ENCODE measurements at places on chromosomes 7 and 10.

- DNase-seq: no peak
Measured at GRCh38 chr10:3671386-3671955, 113.5 kb downstream of the KLF6 start.

- no peak for DNase-seq
Measured at GRCh38 chr10:115963848-115964247, 309.2 kb downstream of the GFRA1 start.

- DNase-seq: no peak
Measured at GRCh38 chr7:39621261-39621660, 2.1 kb upstream of the RALA start.

DNA sequence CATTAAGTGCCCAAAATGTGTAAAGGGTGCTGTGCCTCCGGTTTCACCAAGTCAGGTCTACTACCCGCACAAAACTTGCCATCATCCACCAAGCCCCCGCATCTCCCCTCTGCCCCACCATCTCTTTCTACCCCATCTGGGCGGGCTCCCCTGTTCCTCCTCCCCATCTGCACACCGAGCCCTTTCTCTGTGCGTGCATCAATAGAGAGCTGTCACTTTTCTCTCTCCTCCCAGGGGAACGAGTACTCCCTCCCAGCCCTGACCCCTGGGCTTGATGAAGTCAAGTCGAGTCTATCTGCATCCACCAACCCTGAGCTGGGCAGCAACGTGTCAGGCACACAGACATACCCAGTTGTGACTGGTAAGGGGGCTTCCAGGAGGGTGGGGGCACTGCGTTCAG, 63.5 kb downstream of the PAX2 start:
- DNase-seq: peak; percentile 43

DNA sequence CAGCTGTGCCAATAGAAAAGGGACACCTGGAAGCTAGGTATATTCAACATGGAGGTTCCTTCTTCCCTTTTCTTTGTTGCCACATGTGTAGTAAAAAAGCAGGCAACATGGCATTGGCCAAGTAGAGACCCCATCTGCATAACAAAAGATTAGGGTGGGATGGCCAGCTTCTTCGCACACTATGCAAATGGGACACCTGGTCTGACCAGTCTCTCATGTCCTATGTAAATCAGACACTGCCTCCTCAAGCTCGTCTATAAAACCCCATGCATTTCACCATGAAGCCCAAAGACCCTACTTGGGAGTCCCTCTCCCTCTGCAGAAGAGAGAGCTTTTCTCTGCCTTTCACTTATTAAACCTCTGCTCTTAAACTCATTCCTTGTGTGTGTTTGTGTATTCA, 53.9 kb downstream of the MYL10 start:
- DNase-seq: no peak

- no peak for DNase-seq
Measured at GRCh38 chr7:36726806-36727503, 2.7 kb upstream of the AOAH start.

- DNase-seq: no peak
Measured at GRCh38 chr7:50614721-50615518, 49.7 kb upstream of the DDC start.

- DNase-seq: no peak
Measured at GRCh38 chr10:2876032-2876431, 191.3 kb upstream of the PFKP start.

DNA sequence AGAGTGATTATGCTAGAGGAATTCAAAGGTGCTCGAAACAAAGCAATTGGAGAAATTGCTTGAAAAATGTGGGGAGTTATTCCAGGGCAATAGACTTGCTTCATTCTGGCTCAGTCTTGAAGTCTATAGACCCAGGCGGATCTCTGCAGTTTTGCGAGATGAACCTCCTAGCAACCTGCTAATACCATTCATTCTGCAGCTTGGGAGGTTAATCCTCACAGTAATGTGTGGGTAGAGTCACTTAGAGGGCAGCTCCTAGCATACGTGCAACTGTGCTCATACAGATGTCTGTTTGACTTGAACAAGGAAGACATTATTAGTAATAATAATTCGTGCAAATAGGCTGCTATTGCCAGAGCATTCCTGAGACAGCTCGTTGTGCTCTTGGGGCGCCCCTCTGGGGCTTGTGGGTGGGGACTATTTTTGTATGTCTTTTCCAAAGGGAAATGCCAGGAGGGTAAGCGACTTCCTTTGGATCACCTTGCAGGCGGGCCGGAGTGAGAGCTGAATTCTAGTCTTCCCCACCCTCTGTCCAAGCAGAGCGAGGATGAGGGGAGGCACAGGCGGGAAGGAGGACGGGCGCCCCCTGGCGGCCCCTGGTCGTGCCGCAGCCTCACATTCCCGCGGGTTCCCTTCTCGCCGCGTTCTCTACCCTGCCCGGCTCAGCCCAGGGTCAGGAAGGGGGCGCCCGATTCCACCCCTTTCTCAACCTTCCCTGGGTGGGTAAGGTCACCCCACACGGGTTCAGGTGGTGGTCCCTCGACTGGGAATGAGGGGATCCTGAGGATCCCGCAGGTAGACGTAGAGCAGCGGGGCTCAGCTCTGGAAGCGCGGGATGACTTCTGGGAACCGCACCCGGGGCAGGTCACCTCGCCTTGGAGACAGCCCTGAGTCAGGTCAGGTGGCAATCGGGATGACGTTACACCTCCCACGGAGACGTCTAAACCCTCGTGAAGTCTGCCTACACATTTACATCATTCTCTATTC, 241.5 kb downstream of the PHTF2 start:
- peak; percentile 76 for DNase-seq

- no peak for DNase-seq
Measured at GRCh38 chr7:151377406-151377805, 32.4 kb downstream of the WDR86 start.

- DNase-seq: no peak
Measured at GRCh38 chr7:95389516-95389915, 6.7 kb downstream of the PON3 start.

DNA sequence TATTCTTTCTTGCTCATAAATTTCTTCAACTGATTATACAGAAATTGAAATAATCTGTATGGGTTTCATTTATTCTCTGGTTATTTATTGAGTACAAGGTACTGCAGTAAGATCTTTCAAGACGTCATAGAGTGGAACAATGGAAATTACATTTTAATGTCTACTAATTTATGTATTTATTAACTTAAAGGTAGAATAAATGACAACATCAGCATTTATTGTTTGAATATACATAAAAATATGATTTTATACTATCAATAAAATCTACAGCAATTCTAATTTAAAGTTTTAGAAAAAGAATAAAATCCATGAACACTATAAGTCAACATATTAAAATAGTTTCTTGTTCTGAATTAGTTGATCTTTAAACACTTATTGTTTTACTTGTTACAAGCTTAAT, 158.5 kb downstream of the AGMO start:
- no peak for DNase-seq

DNA sequence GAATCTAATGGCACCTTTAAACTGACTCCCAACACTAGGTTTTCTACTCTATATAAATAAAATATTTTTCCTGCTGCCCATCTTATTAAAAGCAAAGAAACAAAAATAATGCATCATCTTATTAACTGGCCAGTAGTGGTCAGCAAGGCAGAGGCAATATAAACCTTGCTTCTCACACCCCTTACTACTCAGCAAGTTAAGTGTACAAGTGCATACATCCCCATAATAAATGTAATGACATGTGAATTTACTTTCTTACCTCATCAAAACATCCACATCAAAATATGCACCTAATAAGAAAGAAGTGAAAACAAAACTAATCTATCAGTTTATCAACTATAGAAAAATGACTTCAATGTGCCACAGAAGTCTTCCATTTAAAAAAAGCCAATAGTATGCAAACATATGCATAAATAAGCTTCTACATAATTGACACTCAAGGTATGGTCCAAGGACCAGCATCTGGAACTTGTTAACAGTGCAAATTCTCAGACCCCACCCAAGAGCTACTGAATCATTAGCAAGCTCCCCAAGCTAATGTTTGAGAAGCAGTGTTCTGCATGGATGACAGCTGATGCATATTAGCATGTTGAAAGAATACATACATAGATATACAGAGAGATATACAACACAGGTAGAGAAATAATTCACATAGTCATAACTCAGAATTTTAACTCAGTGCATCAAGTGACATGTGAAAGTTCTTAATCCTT, 182.7 kb downstream of the C7orf25 start:
- DNase-seq: no peak

GRCh38 chr10:117980216-117980615, 66.5 kb downstream of the RAB11FIP2 start:
- no peak for DNase-seq

DNA sequence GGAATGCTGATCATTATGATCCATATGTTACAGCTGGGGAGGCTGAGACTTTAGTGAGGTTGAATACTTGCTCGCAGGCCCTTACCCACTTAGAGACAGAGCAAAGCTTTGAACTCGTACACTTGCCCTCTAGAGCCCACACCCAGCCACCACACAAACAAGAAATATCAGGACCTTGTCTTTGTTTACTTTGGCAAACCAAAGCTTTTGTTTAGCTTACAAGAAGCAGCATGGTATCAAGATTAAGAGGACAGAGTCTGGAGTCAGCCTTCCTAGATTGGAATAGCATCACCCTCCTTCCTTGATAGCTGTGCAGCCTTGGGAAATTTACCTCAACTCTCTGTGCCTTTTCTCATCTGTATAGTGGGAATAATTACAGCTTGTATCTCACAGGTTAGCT, 477.5 kb downstream of the SUGCT start:
- DNase-seq: no peak

DNA sequence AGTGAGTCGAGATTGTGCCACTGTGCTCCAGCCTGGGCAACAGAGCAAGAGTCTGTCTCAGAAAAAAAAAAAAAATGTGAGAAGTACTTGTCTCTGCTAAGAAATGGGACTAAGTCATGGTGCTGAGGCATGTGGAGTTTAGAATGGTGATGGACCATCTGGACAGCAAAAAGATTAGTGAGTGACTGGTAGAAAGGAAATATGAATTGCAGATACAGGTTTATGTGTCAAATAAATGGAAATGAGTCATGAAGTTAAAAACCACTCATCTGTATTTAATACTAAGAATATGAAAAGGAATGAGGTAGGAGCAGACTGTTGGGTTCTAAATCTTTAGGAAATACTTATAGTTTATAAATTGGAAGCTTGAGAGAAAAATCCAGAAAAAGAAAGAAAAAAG, 625.7 kb upstream of the ANKRD30A start:
- DNase-seq: no peak

DNA sequence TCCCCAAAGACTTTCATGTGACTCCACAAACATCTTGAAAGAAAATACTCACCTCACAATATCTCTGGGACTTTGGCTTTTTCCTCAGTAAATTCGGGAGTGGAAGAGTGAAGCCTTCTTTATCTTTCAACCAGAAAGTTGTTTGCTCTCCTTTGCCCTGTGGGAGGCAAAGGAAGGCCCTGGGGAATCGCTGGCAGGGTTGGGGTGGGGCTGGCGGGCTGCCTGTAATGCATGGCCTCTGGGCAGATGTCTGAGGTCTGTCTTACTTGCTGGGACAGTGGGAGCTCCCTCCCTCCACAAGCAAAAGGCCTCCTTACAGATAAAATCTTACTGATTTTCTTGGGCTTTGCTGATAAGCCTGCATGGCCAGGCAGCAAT, 24.9 kb downstream of the TECTB start:
- no peak for DNase-seq

DNA sequence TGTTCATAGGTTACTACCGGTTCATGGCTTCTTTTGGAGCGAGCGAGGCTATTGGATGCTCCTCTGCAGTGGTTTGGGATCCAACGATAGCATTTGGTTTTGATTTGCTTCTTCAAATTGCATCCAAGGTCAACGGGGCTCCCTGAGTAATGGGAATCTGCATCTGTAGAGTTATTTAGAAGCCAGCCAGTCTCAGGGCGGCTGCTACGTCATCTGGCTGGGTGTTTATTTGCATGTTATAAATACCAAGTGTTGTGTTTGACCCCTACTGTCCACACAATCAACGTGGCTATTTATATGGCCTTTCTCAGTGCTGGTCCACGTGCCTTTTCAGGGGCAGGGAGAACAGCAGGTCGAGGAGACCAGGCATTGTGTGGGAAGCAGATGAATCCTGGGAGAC, 137.7 kb downstream of the PRPF18 start:
- no peak for DNase-seq

- DNase-seq: no peak
Measured at GRCh38 chr7:136868496-136869000, at the start of gene CHRM2. Gene CHRM2 (plus strand): TSS chr7:136868652. CDS start chr7:137014866, 146,214 bp downstream.

- no peak for DNase-seq
Measured at GRCh38 chr7:152504367-152504766, 68.6 kb upstream of the KMT2C start.

All from activated effector memory CD4-positive, alpha-beta T cell treated with anti-CD3 and anti-CD28 coated beads, Interleukin-2, amount 50 U/mL, for 16 hours (primary cell).